T47D (cell line): ENCODE measurements at places on chromosomes 1 and 21.

GRCh38 chr1:185096531-185096930 is 51.2 kb downstream of the RNF2 start:
- DNase-seq, result no peak

- no peak for DNase-seq
These were observed 150.5 kb upstream of the RUNX3 start for GRCh38 chr1:25080294-25081209.

DNA sequence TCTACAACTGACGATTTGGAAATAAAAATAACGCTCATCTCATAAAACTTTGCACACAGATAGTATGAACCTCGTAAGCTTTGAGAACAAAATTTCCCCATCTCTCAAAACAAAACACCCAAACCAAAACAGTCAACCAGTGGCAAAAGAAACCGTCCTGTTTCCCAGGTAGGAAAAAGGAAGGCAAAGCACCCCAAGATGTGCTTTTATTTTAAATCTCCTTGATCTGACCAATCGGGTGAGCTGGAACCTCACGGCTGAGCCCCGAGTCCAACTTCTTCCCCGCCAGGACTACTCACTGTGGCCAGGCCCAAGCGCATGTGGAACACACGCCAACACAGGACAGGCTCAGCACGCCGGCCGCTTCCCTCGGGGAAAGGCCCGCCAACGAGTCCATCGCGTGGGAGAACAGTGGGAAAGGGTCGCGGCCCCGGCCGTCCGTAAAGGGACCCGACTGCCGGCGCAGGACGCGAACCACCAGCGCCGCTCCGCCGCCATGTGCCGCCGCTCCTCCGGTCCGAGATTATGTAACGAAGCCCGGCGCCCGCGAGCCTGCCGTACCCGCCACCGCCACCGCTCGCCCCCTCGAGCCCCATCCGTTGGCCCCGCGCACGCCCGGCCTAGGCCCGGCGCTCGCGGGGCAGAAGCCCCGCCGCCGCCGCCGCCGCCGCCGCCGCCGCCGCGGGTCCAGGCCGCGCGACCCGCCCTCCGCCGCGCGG is 759 bp downstream of the AHCTF1 start:
- DNase-seq, result no peak

- DNase-seq, result no peak
These were observed 978 bp downstream of the SLC39A1 start for GRCh38 chr1:153962088-153963029.

- no peak for DNase-seq
These were observed 538.3 kb upstream of the PKN2 start for GRCh38 chr1:88145752-88146151.

- DNase-seq, result no peak
These were observed 15.9 kb downstream of the PDIK1L start for GRCh38 chr1:26127235-26128163.

- no peak for DNase-seq
These were observed 288.3 kb downstream of the TM2D1 start for GRCh38 chr1:61436491-61437120.

DNA sequence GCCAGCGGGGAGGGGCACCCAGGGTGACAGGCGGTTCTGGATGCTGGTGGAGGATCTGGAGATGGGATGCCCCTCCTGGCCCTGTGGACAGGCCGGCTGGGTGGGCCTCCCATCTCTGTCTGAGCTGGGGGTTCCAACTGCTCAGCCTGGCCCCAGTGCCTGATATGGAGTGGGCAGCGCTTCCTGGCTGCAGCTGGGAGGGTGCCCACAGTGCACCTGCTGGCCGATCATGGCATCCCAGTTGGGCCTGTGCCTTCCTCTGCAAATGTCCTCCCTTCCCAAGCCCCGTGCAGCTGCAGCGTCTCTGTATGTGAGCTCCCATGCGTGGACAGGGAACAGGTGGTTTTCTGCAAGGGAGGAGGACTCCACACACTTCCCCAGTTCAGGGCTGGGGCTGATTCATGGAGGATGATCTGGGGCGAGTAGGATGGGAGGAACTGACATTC is 2.1 kb downstream of the PFKL start:
- DNase-seq, result peak; percentile 40

DNA sequence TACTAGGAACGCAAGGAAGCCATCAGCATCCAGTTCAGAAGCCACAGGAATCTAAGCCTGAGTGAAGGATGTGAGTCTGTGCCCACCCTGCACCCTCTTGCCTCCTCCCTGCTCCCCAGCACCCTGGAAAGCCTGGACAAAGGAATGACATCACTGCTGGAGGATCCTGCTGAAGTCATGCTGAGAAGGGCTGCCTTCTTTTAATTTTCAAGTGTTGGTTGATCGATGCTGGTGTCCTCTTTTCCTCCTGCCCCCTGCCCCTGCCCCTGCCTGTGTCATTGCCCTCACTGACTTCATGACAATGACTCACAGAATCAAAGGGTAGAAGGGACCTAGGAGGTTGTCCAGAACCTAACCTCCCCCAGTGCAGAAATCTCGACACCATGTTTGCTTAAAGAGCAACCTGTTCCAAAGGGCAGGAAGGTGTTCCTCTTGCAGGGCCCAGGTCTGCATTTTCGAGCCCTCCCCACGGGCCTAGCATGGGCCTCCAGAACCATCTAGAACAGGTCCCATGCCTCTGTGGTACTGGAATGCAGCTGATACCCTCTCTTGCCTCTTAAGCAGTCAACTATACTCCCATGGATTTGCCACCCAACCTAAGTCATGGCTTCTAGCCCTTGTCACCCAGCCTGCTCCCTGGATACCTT is 9.6 kb downstream of the DHRS3 start:
- DNase-seq, result no peak

DNA sequence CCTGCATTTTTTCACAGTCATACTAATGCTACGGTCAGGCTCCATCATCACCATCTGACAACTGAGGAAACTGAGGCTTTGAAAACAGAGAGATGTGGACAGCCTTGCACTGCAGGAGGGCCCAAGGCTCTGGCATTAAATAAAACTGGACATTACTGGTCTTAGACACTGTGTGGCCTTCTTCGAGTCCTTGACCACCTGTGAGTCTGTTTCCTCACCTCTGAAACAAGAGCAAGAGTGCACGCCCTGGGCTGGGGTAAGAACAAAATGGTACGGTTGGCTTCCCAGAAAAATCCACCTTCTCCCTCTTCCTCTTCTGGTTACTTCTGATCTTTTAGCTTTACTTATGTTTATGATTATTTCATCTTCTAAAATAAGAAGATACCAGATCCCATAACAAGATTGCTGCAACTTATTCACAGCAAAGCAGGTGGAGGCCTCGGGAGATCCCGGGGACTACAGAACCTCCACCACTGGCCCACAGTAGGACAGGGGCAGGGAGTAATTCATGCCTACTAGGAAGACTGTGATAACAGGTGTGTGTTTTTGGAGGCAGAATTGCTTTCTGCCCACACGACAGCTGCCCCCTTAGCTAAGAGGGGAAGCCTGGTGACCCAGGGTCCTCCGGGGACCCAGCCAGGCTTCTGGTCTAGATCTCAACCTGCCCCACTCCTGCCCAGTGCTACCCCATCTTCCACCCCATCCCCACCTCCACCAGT is 156.4 kb upstream of the EDN2 start:
- DNase-seq, result no peak

- no peak for DNase-seq
These were observed 78.5 kb downstream of the LHX9 start for GRCh38 chr1:197995408-197996258.

- DNase-seq, result no peak
These were observed 15.4 kb upstream of the RNU1-4 start for GRCh38 chr1:16724718-16725438.

GRCh38 chr1:173392895-173393658 is 84.1 kb upstream of the PRDX6 start:
- DNase-seq, result no peak

- no peak for DNase-seq
These were observed 22.4 kb upstream of the RSBN1 start for GRCh38 chr1:113834716-113835115.

DNA sequence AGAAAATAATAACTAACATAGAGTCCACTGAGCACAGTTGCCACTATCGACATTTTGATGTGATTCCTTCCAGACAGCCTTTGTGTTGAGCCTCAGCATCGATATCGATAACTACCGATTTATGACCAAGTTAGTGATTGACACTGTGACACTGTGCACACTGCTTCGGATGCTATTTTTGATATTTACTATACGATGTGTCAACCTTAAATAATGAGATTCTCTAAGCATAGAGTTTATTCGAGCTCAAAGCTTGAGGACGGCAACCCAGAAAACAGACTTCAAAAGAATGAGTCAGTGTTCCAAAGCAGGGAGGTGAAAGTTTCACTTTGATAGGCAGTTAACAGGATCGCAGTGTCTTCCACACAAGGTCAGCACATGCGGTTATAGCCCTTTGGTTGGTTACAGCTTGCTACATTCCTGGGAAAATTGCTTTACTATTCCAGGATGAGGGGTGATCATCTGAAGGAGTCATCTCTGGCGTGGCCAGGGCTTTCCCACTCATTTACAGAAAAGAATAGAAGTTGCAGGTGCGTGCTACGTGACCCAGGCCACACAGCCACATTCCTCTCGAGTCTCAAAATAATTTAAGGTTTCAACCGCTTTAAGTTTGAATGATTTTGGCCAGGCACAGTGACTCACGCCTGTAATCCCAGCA is 53.6 kb upstream of the EFHD2 start:
- DNase-seq, result no peak

- no peak for DNase-seq
These were observed 97.7 kb upstream of the JUN start for GRCh38 chr1:58881471-58881994.

DNA sequence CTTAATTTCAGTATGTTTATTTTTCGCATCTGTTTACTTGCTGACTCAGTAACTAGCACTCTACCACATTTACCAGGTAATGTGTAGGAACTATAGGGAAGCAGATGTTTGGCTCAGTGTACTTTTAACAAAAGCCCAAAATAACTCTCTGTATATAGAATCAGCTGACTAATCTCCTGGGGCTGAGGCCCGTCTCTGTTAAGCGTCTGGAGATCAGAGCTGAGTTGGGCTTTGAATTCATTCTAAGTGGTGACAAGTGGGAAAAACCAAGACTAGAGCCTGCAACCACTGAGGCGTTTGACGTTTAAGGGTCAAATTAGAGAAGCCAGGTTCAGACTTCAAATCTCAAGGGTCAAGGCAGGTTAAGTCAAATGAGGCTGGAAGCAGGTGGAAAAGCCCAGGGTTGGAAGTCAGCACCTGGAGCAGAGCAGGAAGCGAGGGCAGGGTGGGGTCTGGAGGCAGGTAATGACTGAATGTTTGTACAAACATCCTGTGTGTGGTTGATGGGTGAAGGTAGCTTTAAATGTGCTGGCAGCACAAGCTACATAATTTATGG is 56.8 kb upstream of the LYST start:
- no peak for DNase-seq

- DNase-seq, result no peak
These were observed 921 bp upstream of the ASCL5 start for GRCh38 chr1:201127755-201128455.

GRCh38 chr1:175597969-175598765 is 145.2 kb downstream of the TNR start:
- no peak for DNase-seq

DNA sequence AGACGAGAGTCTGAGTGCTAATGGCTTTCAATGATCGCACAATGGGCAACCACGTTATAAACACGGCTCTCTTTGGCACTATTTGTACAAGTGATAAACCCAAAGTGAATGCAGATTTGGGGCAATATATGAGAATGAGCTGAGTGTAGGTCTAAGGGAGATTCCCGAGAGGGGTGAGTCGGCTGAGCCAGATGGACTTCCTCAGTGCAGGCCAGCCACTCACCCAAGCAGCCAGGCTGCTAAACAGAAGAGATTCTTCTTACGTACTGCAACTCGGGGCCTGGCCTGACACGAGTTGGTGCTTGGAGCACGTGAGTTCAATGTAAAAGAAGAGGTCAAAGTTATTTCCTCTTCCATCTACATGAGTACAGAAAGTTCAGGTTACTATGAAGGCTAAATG is 6.2 kb upstream of the MIXL1 start:
- no peak for DNase-seq
